ENCODE measurements at places on chromosomes 12 and 14.
A peak's percentile ranks its signal among the peaks of the same experiment; 100 is the strongest.

GRCh38 chr14:95348395-95349080 lies 28.8 kb upstream of the CLMN start:
- DNase-seq, result no peak

DNA sequence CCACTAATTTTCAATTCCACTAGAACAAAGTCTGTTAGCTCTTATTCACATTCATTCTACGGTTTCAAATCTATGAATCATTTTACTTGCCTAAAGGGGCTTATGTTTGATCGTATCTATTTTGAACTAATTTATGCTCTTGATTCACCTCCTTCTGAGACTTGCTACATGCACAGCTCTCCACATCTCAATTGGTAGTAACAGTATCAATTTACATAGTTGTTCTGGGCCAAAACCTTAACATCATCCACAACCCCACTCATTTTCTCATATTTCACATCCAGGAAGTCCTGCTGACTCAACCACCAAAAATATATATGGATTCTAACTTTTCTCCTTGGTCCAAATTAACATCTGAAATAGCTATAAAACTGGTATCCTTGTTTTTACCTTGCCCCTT lies 208.6 kb downstream of the RASSF9 start:
- DNase-seq, result no peak

GRCh38 chr12:11130999-11131398 lies 3.4 kb downstream of the TAS2R30 start:
- DNase-seq, result no peak

- no peak for DNase-seq
These were observed 15.6 kb downstream of the DYRK2 start for GRCh38 chr12:67664171-67664570.

- no peak for DNase-seq
These were observed 67.1 kb upstream of the KIF21A start for GRCh38 chr12:39510001-39510400.

GRCh38 chr14:85533023-85533860 lies 3.3 kb downstream of the FLRT2 start:
- DNase-seq, result no peak

GRCh38 chr14:51654533-51654845 lies 2.8 kb downstream of the FRMD6 start:
- DNase-seq, result no peak

DNA sequence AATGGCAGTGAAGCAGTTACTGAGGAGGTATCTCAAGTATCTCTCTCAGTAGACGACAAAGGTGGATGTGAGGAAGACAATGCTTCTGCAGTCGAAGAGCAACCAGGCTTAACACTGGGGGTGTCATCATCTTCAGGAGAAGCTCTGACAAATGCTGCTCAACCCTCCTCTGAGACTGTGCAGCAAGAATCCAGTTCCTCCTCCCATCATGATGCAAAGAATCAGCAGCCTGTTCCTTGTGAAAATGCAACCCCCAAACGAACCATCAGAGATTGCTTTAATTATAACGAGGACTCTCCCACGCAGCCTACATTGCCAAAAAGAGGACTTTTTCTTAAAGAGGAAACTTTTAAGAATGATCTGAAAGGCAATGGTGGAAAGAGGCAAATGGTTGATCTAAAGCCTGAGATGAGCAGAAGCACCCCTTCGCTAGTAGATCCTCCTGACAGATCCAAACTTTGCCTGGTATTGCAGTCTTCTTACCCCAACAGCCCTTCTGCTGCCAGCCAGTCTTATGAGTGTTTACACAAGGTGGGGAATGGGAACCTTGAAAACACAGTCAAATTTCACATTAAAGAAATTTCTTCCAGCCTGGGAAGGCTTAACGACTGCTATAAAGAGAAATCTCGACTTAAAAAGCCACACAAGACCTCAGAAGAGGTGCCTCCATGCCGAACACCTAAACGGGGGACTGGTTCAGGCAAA lies 216.6 kb downstream of the AKAP6 start:
- no peak for DNase-seq

DNA sequence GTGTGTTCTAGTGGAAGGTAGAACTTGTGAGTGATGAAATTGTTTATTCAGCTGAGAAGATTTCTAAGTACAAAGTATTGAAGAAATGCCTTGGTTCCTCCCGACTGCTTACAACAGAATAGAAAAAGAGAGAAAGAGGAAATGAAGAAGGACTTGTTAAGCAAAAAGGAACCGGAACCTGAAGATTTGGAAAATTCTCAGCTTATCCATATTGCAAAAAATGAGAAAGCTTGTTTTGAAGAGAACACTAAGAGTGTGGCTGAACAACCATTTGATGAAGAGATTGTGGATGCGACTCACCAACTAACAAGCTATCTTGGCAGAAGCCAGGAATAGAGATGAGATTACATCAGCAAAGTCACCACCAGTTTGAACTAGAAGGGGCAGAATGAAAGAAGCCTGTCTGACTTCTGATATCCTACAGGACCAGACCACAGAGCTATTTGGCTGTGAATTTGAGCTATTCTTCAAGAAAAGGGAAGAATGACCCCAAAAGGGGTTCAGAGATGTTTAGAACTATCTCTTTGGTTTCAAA lies 15.1 kb downstream of the NDUFA9 start:
- DNase-seq, result no peak

DNA sequence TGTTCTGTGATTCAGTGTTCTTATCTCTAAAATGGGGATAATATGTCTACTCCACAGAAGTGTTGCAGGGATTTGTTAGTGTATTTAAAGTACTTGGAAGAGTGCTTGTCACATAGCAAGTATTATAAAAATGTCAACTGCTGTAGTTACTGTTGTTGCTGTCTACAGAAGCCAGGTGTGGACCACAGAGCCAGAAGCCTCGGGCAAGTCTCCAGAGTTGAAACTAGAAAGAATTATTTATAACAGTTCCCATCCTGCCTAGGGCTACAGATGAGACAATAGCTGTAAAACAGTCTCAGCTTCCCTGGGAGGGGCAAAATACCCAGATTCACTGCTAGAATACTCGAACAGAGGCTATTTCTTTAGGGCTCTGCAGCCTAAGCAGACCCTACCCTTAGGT lies 55.4 kb upstream of the FUT8 start:
- DNase-seq, result no peak

DNA sequence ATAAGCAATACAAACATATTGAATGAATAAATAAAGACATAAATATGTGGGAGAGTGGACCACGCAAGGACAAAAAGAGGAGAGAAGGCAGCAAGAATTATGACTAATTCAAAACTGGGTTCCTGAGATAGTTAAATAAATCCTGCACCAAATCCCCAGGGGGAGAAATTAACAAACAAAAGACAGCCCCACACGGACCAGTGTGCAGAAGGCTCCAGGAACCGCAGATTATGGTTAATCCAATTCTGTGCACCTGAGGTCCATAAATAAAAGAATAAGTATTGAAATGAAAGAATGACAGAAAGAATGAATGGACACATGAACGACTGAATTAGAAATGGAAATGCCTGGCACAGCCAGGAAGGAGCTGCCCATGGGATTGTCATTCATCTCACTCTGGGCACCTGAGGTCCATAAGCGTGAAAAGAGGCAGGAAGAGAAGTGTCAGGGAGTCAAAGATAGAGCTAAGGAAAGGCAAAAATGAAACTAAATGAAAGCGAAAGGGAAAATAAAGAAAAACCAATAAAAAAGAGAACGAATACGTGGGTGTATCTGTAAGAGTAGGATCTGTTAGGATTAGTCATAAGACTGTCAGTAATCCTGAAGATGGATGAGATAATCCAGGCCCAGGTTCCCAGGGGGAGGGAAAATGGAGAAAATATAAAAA lies 23.3 kb downstream of the MEG3 start:
- no peak for DNase-seq

GRCh38 chr14:21924479-21924878 lies 250.9 kb upstream of the OR4E1 start:
- DNase-seq, result peak; percentile 40

GRCh38 chr14:90597961-90598360 lies 201.1 kb downstream of the CALM1 start:
- DNase-seq, result no peak

DNA sequence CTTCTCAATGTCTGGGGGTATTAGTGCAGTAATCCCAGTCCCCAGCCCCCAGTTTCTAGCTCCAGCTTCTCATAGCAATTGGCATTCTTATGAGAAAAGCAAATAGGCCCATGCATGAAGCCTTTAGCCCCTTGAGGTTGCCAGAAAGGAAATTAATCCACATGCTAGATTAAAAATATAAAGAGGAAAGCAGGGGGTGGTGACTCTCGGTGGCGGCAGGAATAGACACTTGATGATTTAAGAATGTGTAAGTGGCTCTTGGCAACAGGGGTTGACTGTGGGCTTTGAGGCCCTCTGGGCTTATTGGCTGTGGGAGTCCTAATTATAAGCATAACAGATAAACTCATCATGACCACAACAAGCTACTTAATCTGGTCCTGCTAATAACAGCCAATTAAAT lies 1367.3 kb upstream of the FLRT2 start:
- no peak for DNase-seq

DNA sequence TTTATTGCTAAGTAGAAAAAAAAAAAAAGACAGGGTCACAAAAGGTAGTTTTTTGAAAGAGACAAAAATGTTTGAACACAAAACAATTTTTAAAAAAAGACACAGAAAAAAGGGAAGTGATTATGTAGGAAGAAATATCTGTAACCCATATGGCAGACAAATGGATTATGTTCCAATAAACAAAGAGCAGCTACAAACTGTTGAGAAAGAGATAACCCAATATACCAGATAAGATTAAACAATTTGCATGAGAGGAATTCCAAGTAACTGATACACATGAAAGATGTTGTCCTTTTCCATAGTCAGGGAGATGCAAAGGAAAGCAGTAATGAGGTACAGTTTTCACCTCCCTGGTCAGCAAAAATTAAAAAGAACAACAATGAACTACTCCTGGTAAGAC lies 44.9 kb downstream of the PTPRR start:
- DNase-seq, result no peak

DNA sequence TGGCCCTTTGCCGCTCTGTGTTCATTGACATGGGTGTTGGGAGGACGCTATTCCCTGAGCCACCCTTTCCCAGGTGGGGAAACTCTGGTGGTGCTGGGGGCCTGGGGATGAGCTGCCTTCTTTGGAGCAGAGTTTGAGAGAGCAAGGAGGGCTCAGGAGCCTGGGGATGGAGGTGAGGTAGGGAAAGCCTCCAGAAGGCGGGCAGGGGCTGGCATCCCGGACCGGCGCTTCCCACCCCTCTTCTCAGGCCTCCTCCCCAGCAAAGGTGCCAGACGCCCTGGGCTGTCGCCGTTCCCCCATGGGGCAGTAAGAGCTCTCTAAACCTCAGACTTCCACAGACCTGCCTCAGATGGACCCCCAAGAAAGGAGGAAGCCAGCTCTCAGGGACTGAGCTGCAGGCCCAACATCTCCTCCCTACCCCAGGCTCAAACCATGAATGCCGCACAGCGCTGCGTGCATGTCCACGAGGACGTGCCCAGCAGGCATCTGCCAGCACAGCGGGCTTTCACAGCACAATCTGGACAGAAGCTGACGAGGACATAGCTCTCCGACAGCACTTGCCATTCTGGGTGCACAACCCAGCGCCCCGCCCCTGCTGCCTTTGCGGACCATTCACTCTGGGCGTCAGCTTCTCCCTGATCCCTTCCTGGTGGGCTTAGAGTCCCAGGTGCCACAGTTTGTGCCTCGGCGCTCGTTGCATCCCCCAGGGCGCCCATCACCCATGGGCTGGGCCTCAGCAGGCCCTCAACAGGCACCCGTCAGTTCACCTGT lies 14.9 kb upstream of the TTC7B start:
- DNase-seq, result no peak

- no peak for DNase-seq
These were observed 137.2 kb upstream of the TRHDE start for GRCh38 chr12:72135021-72135301.

DNA sequence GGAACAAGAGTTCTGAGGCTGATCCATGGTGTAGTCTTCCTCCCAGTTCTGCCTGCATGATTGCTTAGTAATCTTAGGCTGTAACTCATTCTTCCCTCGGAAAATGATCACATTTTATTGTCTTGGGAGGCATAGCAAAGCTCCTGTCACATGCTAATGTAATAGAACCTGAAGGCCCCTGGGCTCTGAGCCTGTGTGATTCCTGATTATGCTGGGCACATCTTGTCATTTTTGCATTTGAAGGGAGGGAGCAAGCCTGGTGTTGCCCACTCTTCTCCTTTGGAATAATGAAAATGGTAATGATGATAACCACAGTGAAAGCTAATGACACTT lies 215.4 kb downstream of the MSRB3 start:
- DNase-seq, result no peak

DNA sequence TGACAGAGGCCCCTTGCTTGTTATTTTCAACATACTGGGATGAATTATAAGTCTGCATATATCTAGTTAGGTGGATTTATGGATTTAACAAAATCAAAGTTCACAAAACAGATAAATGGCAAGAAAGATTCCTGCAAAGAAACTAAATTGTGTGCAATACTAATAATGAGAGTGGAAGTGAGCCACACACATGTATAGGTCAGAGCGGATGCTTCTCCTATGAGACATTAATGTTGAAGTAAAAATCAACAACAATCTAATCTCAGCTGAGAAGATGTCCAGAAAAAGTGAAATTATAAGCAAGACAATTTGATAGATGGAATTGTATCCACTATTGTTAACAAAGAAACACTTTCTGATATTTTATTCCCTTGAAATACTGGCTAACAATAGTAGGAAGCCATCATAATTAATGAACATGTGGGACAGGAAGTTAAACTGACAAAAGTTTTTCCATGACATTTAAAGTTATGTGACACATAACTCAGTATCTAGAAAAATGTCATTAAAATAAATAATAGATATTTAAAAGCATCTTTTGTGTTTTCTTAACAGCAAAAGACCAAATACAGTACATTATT lies 39.7 kb downstream of the RAD51B start:
- no peak for DNase-seq

- DNase-seq, result no peak
These were observed 177.1 kb upstream of the ALG10B start for GRCh38 chr12:38139456-38139855.

GRCh38 chr14:55160989-55161388 lies 30.4 kb downstream of the DLGAP5 start:
- DNase-seq, result no peak

GRCh38 chr12:130764475-130765185 lies 48.5 kb upstream of the RIMBP2 start:
- no peak for DNase-seq

DNA sequence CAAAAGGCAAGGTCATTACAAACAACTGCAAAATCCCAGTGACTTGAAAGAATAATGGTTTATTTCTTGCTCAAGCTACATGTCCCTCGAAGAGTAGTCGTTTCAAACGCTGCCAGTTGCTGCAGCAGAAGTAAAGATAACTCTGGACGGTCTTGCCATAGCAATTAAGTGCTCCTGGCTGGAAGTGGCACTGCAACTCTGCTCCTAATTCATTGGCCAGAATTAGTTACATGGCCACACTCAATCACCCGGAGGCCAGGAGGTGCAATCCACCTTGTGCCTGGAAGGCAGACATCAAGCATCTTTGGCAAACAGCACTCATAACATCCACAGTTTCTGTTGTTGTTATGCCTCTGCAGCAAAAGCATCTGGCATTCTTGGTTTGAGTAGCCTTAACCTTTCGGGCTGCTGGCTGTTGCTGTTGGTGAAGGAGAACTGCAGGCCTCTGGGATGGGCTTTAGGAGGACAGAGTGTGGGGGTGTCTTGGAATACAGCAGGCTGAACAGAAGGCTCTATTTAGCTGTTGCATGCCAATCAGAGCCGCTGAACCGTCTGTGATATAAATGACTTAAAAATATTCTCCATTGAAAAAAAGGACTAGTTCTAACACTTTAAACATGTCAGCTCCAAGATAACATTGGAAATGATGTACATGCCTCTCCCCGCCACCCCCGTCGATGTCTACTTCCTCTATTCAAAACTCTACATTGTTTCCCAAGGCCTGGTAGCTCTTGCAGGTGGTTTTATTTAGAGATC lies 123.5 kb upstream of the DYRK2 start:
- DNase-seq, result no peak

GRCh38 chr14:90629471-90629870 lies 186.8 kb downstream of the TTC7B start:
- no peak for DNase-seq

Data from activated CD4-positive, CD25-positive, alpha-beta regulatory T cell treated with anti-CD3 and anti-CD28 coated beads, Interleukin-2, amount 50 U/mL, for 72 hours (primary cell).